ENCODE measurements at places on chromosomes 12 and 14.

GRCh38 chr12:92109613-92110012 is 36.0 kb downstream of the BTG1 start:
- DNase-seq, result no peak

- no peak for DNase-seq
Measured at GRCh38 chr12:21910657-21911056, 30.6 kb downstream of the ABCC9 start.

GRCh38 chr14:103808403-103809001 is 38.9 kb downstream of the PPP1R13B start:
- peak; percentile 47 for DNase-seq

- no peak for DNase-seq
Measured at GRCh38 chr14:103512701-103513611, 9.7 kb downstream of the CKB start.

DNA sequence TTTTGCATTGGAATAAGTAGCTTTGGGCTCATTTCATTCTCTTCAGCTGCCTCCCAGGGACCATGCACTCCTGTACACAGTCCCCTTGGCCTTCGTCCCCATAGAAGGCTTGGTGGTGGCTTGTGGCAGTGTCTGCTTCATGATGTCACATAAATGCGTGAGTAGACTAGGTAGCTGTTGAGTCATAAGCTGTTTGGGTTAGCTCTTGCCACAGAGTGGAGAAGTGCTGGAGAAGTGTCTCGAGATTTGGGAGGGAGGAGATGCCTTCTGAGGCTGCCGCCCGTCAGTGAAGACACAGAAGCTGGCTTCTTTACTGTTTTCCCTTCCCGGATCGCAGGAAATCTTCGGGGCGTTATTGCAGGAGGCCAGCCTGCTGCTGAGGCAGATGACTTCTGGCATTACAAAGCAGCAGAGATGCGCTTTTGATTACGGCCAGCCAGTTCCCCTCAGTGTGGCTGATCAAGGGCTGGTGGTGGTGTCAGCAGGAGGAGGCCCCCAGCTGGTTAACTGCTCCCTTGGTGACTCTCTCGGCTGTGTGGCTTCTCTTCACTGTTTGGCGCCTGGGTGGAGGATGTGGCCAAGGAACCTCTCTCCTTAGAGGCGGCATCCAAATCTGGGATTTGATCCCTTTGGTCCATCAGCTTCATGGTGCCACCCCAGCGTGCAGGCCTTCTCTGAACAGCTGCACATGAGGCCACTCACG is 67.6 kb downstream of the AACS start:
- DNase-seq, result no peak

DNA sequence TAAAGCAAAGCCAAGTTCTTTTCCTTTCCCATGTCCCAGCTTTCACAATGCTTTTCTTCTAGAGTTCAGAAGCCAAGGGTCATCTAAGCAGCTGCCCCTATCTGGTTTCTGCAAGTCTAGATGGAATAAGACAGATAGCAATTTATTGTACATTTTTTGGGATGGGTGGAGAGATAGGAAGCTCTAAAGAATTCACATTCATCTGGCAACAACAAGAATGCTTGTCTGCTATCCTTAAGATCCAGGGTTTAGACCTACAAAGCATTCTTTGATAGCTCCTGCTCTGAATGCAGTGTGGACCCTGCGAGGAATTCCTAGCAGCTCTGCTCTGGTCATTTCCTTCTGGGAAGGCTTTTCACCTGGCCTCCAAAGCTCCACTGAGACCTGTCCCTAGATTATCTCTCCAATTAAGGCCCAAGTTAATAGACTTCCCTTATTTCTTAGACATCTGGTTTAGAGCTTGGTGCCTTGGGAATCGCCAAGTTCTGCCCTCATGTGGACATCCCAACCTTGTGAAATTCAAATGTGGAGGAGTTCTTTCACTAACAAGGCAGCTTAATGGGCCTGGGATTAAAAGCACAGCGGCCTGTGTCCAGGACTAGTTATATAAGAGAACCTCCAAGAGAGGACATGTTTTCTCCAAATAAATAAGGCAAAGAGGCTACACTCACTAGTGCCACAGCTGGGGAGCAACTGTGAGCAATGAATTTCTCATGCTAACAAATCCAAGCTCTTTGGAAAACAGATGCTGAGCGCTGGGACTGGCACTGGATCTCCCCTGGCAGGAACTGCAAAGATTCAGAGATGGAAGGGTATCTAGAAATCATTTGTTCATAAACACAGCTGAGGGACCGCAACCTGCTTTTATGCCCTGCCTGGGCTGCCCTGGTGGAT is 384.5 kb upstream of the DDHD1 start:
- DNase-seq, result no peak

GRCh38 chr14:98957211-98958047 is 314.6 kb downstream of the BCL11B start:
- no peak for DNase-seq

DNA sequence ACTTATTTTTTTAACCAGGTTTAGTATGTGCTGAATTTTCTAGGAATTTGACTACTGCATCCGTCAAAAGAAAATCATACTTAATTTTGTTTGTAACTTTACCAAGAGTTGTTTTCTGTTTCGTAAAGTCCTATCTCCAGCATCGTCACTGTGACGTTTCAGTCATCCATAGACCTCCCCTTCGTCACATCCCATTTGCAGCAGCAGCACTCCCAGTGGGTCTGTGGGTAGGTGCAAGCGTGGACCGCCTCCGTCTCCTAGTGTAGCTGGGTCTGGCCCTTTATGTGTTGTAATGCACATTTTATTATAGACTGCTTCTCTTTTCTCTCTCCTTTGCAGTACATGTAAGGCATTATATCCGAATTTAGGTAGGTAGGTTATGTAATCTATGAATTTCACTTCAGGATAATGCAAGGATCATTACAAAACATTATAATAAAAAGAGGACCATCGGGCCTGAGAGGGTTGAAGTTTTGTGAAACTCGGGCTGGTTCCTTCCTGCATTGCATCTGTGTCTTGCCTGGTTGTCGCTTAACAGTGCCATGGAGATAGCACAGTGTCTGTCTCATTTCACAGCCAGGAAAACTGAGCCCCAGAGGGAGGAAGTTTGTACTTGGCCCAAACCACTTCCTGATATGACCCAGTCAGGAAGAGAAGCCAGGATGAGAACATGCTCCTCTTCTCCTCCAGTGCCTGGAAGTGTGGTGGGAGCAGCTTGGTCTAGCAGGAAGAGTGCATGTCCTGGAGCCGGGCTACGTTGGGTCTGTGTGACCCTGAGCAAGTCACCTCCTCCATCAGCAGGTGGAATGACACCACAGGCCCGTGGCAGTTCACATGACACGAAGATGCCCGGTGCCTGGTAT is 41.3 kb downstream of the EVL start:
- DNase-seq, result peak; percentile 56

GRCh38 chr12:92030618-92031017 is 115.0 kb downstream of the BTG1 start:
- DNase-seq, result peak; percentile 32

DNA sequence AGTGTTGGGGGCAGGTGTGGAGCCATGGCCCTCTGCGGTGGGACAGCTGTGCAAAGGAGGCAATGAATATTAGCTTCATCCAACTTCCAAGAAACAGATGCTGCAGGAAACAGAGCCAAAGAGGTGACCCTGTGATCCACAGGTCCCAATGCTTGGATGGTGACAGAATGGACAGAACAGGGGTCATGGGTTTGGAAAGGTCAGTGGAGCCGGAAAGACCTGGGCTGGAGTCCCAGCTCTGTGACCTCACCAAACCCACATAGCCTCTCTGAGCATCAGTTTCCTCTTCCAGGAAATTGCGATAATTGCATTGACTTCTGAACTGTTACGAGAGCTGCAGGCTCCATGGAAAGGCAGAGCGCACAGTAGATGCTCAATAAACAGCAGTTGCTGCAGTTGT is 110.2 kb upstream of the GSC start:
- DNase-seq, result no peak

DNA sequence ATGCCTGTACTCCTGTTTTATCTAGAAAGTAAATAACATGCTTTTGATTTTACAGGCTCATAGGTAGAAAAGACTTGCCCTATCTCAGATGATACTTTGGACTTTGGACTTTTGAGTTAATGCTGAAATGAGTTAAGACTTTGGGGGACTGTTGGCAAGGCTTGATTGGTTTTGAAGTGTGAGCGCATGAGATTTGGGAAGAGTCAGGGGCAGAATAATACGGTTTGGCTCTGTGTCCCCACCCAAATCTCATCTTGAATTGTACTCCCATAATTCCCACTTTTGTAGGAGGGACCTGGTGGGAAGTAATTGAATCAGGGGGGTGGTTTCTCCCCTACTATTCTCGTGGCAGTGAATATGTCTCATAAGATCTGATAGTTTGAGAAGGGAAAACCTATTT is 156.2 kb upstream of the GZMB start:
- no peak for DNase-seq

- no peak for DNase-seq
Measured at GRCh38 chr12:64900540-64900939, 76.1 kb downstream of the TBC1D30 start.

DNA sequence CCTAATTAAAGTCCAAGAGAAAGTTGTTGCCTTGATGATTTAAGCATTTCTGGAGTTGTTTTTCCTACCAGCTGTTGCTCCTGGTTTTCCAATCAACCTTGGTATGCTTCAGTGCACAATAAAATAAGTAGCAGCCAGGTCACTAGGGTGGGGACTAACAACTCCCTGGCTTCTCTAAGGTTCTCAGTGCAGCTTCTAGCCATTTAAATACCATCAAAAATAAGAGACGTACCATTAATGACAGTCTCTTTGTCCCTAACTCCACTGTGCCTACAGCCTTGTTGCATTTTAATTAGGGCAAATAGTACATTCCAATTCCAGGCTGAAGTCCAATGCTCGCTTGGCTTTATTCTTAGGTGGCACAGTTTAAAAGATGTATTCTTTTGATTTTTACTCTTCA is 11.8 kb downstream of the STON2 start:
- DNase-seq, result no peak

- DNase-seq, result no peak
Measured at GRCh38 chr12:79402606-79403005, 288.2 kb downstream of the PAWR start.

DNA sequence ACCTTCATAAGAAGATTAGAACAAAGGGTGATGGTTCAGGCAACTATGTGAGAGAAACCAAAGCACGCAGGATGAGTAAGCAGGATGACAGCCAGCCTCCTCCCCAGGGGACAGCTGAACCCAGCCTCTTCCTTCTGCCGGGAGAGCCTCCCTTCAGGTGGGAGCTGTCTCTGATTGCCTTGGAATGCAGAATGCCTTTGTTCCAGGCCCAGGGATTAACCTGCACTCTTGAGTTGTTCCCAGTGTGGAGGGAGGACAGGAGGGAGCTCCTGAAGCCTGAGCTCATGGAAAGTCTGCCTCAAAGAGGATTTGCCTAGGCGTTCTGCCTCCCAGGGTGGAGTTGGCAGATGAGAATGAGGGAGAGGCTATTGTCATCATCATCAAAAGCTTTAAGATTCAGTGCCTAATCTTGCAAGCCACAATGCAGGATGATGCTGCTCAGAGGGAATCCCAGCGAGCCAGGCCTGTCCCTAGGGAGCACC is 3.6 kb upstream of the KRT6A start:
- DNase-seq, result no peak

- no peak for DNase-seq
Measured at GRCh38 chr12:104132351-104132956, 5.6 kb downstream of the NFYB start.

DNA sequence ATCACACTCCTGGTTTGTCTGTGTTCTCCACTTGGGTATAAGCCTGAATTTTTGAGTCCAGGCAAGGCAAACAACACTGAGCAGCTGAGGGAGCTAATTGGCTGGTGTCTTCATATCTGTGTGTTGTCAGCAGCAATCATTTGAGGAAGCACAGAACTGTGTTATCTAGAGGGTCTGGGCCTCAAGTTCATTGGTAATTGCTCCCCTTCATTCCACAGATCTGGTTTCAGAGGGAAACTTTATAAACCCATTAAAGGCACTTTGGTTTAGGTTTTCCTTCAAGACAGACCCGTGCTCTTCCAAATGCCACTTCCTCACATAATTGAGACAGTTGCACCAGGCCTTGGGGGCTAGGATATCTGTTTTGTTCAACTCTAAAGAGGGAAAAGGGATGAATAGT is 5.6 kb downstream of the DACT1 start:
- no peak for DNase-seq

DNA sequence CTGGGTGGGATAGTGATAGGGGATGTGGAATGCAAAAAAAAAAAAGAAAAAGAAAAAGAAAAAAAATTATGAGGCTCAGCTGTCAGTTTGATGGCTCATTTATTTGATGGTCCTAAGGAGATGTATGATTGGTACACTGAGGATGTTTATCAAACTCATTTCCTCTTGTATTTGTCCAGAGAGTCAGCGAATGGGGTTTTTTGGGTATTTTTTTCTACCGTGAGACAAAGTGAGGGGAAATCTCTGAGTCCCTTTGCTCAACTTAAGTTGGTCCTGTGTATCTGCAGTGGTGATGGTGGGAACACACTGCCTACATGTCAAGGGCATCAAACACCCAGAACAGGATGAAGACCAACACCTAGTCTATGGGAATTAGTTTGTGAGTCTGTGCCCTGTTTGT is 176.9 kb upstream of the HIF1A start:
- DNase-seq, result no peak

DNA sequence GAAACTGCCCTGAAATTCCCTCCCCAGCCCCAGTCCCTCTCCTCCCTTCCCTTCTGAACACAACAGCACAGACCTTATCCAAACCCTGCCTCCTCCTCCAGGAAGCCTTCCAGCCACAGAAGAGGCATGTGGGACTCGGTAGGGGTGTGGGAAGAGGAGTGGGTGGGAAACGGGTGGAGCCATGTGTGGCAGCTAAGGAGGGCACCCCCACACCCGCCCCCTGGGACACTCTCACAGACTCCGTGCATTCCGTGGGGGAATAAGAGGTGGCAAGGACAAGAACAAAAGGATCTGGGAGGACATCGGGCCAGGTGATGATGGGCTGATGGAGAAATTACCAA is 24.4 kb downstream of the SLC6A12 start:
- no peak for DNase-seq

GRCh38 chr14:55432628-55433027 is 7.8 kb downstream of the TBPL2 start:
- no peak for DNase-seq

DNA sequence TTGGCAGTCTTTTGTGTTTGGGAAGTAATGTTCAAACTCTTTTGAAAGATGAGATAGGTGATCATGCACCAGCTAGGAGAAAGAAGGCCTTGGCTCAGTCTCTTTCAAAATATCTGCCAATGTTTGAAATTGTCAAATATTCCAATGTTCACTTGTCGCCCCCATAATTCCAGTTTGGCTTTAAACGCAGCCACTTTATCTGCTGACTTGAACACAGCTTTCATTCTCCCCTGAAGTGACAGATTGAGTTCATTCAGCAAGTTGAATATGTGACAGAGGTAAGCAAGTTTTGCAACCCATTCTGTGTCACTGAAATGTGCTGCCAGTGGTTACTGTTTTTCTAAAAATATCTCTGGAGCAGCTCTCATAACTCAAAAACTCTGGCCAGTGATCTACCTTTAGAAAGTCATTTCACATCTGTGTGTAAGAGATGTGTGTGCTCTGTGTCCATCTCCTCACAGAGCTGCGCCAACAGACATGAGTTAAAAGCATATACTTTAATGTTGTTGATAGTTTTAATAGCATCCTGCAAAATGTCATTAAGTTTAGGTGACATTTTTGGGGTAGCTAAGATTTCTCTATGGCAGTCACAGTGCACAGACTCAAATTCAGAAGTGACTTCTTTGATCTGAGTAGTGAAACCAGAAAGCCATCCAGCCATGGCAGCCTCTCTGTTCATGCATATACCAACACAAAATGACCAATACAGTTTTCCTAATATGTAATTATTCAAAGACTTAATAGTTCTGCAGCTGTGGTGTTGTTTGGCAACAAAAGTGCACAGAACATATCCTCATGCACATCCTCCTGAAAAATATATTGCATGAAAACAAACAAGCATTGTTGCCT is 614.3 kb upstream of the MIS18BP1 start:
- no peak for DNase-seq

GRCh38 chr12:52183971-52184370 is 7.8 kb downstream of the KRT80 start:
- no peak for DNase-seq

Data from effector CD8-positive, alpha-beta T cell (primary cell).